T follicular helper cell (primary cell): ENCODE measurements at places on chromosomes 6 and 20.

- DNase-seq, result no peak
These were observed 87.6 kb upstream of the COL21A1 start for GRCh38 chr6:56334937-56335336.

GRCh38 chr6:160837146-160837545 lies 135.1 kb downstream of the PLG start:
- no peak for DNase-seq

DNA sequence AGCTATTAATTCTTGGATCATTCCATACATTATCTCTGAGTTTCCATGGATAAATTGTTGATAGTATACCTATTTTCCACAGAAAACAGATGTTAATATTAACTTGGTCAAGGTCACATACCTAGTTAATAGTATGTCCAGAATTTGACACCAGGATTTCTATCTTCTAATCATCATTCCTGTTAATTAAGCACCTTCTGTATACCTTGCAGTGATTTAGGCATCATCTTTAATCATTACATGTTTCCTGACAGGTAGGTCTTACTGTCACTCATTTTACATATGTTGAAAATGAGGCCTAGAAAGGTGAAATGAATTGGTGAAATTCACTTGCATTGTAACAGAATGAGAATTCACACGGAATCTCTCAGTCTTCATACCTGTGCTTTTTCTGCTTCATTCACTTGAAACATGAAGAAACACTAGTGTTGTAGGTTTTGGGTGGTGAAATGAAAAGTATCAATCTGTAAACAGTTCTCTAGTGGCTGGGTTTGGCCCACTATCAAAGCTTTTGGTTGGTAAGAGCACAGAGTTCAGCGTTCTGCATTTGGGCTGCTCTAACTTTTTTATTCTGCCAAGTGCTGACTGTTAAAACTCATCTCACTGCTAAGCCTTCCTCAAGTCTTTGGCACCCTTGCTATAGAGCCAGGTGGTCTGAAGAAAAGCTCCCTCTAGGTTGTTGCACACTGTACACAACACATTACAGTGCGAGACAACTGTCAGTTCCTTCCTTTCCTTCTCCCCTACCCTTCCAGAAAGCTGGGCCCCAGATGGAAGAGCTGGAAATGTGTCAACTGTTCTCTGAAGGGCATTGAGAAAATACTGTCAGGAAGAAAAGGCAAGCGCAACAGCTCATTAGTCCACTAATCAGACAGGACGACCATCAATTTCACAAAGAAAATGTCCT lies 57.8 kb upstream of the C20orf144 start:
- no peak for DNase-seq

GRCh38 chr20:8930726-8931125 lies 138.2 kb upstream of the PLCB4 start:
- no peak for DNase-seq

DNA sequence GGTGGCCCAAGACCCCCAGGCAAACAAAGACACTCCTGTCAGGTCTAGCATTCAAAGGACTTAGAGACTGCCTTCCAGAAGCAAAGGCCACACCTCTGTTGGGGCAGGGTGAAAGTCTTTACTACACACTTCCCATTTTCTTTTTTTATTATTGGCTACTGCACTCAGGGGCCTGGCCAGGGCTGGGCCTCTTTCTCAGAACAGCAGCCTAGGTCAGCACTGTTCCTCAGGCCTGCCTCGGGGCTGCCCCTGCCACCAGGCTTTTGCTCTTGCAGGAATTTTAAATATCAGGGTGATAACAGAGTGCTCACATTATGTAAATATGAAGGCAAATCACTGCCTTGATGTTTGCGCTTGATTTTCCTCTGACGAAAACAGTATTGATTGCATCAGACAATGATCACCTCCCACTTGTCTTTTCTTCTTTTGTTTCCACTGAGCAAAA lies 18.5 kb downstream of the GSTA4 start:
- no peak for DNase-seq

DNA sequence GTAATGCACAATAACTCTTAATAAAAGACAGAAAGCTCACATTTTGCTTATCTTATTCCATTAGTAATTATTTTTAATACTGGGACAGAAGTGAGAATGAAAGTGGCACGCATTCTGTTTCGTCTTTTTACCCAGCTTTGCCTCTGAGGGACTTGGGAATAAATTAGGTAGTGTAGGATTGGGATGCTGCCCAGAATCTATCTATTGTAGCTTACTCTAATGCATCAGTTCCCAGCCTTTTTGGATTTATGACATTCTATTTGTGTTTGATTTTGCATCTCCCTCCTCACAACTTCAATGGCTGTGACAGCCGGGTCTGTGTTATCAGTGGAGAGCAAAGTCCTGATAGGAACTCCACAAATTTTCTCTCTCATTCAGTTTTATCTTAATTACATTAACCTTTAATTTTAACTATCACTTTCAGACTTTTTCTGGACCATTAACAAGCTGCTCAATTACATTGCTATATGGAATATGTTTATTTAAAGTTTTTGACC lies 62.9 kb upstream of the TULP4 start:
- DNase-seq, result no peak

- DNase-seq, result no peak
These were observed 5.6 kb downstream of the FBXO9 start for GRCh38 chr6:53070806-53071205.

- DNase-seq, result no peak
These were observed 185.8 kb upstream of the TENT5A start for GRCh38 chr6:81938014-81938856.

- DNase-seq, result no peak
These were observed 10.9 kb upstream of the PGC start for GRCh38 chr6:41757931-41758640.

DNA sequence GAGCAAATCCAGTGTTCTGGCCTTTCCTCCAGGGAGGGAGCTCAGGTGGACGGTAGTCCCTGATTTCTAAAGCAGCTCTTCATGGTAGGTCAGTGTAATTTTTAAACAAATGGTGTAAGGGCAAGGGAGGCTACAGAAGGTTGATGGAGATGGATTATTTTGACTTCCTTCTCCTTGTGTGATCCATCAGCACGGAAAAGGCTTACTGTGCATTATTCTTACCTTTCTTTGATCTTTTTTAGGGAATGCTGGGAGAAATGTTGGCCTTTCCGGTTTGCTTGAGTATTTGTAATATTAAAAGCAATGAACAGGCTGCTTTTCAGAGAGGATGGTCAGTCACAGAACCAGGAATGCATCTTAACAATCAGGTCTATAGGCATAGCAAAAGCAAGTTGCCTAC lies 487.0 kb upstream of the BTBD3 start:
- no peak for DNase-seq

GRCh38 chr6:151869345-151869744 lies 61.9 kb downstream of the ESR1 start:
- DNase-seq, result no peak

GRCh38 chr20:20024942-20025341 lies 7.8 kb downstream of the NAA20 start:
- no peak for DNase-seq

- no peak for DNase-seq
These were observed 689.5 kb upstream of the EYS start for GRCh38 chr6:66396549-66396948.

GRCh38 chr20:25378884-25379733 lies 11.5 kb downstream of the ABHD12 start:
- no peak for DNase-seq

GRCh38 chr6:134937426-134937825 lies 12.5 kb downstream of the ALDH8A1 start:
- no peak for DNase-seq

DNA sequence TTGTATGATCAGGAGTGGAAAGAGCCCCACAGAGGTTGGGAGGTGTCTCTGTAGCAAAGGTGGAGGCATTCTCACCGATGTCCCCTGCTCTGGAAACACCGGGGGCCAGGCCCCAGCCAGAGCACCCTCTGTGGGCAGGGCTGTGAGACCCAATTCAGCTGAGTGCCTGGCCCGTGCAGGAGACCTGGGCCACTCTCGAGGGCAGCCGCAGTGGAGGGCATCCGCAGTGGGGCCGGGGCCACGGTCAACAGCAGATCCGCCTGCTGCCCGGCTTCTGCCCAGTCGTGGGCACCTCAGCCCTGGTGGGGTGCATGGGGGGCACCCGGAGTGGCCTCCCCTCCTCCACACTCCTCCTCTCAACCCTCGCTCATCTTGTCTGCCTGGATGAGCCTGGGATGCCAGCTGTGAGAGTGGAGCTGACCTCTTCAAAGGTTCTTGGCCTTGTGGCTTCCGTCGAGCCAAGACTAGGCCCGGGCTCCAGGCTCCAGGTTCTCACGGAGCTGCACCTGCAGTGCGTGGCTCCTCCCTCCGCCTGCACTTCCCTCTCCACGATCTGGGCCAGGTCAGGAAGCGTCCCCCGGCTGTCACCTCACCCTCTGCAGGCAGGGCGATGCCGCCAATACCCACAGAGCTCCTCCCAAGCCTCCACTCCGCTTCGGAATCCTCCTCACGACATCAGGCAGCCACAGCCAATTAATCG lies 134.8 kb downstream of the TAF4 start:
- no peak for DNase-seq

- DNase-seq, result no peak
These were observed 66.1 kb downstream of the PRND start for GRCh38 chr20:4787820-4788219.
